Choroid plexus epithelial cell (primary cell): ENCODE measurements at places on chromosomes 7 and 10.

DNA sequence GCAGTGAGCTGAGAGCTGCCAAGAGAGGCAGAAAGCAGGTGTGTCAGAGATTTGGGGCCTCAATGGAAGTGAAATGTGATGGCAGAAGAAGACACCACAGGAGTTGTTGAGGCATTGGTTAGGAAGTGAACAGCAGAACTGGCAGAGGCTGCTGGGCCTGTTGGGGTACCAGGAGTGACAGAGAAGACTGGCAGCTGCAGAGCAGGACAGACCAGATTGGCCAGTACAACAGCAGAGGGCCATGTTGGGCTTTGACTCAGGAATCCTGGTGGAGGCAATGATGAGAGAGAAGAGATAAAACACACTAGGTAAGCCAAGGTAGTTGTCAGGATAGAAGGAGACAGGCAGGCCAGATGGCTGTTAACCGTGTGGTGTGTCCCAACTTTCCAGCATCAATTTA is 19.9 kb upstream of the HERPUD2 start:
- no peak for DNase-seq

GRCh38 chr10:132069122-132069848 is 3.5 kb downstream of the JAKMIP3 start:
- DNase-seq: no peak

DNA sequence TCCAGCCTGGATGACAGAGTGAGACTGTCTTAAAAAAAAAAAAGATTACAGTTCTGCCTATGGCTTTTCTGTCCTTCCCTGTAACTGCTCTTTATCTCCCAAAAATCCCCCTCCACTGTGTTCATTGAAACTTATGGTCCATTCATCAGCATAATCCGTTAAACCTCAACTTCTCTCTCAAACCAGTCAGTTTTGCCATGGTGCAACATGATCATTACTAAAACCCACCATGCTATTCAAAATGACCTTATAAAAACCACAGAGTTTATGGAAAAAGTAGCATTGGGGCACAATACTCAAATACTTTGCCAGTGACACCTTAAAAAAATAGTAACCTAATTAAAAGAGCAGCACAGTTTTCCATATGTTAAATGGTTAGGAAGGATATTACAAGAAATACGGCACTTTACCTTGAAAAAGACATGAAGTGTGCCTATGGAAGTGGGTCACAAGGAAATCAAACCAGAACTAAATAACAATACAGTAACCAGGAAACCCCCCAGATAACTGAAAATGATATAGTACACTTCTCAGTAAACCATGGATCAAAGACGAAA is 74.0 kb upstream of the ST8SIA6 start:
- peak; percentile 20 for DNase-seq

DNA sequence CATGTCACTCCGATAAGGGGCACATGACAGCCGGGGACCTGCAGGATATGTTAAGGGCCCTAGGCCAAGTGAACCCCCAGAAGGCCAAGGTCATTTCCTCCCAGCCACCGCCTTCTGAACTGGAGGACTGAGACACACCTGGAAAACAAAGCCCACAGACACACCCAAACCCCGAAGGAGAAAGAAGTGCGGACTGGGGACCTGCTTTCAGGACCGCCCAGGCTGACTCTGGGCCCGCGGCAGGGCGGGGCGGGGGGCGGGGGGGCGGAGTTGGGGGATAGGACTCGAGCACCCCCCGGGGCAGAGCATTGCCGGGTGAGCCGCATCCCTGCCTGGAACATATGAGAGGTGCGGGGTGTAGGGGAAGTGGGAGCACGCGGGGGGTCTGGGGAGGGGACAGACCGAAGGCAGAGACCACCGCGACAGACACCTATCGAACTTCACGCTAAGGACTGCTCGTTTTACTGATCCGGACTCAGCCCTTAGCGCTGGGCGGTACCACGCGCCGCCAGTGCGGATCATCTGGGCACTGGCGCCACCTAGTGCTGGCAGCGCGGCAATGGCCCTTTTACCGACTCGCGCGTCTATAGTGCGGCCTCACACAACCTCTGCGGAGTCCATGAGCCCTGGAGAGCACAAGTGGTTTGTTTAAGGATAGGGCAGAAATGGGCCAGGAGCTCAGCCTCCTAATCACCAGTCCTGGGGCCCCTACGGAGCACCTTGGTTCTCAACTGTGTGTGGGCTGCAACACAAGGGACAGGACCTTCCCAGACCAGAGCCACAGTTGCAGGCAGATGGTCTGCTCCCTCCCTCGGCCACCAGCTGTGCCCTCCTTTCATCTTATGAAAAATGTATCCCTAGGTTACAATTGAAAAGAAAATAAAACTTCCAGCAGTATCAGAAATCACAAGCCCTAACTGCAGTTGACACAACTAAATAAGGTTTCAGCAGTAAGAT is 157.6 kb downstream of the HERPUD2 start:
- DNase-seq: peak; percentile 81

DNA sequence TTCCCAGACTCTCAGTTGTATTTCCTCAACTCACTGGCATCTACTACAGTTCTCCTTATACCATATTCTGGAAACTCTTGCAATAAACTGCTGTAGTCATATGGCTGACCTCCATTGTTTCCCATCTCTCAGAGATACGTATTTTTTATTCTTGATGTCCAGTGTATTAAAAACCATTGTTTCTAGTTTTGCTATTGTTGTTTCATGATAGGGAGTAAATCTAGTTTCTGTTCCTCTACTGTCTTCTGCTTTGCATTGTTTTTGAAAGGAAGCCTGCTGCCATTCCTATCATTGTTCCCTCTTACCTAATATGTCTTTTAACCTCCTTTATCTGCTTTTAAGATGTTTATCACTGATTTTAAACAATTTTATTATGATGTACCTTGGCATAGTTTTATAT is 255.0 kb downstream of the ADK start:
- DNase-seq: no peak

DNA sequence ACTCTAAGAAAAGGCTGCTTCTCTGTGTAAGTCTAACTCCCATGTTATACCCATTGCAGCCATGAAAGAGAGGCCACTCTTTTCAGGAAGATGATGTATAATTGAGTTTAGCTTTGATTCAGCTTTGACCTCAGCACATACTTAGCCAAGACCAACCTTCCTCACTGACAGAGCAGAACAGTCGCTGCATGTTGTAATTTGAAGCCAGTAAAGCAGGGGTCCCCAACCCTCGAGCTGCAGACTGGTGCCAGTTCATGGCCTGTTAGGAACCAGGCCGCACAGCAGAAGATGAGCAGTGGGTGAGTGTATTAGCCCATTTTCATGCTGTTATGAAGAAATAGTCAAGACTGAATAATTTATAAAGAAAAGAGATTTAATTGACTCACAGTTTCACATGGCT is 223.9 kb downstream of the GPR158 start:
- no peak for DNase-seq

DNA sequence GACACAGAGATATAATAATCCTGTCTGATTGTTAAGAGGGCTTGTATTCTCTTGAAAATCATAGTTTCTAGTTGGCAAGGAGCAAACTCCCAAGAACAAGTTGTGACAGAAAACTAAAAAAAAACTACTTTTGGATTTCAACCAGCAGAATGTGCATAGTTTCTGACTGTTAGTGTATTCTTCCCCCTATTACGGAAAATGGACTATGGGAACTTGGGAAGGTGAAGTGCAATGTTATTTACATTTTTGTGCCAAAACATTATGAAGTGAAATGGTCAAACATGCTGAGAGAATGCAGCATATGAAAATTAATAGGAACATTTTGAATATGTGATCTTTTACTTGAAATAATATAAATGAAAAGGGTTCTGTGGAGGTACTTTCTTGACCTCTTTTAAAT is 660.8 kb downstream of the SUGCT start:
- no peak for DNase-seq

GRCh38 chr7:94182721-94183120 is 178.6 kb upstream of the BET1 start:
- peak; percentile 43 for DNase-seq

GRCh38 chr7:132295175-132295574 is 281.1 kb downstream of the PLXNA4 start:
- no peak for DNase-seq

DNA sequence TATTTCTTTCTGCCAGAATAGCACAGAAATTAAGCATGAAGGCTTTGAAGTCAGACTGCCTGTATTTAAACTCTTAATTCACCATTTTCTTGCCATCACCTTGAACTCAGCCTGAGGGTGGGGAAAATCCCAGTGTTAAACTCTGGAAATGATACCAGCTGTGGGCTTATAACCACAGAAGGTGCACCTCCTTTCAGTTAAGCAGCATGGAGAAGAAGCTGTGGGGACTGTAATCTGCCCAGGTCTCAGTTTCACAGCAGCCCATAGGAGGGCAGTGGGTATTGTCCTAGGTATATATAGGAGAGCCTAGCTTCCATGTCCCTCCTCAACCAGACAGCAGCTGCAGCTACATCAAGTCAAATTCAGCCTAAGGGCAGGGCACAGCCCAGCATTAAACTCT is 241.6 kb downstream of the HPSE2 start:
- DNase-seq: no peak

GRCh38 chr7:115097175-115097671 is 175.3 kb downstream of the MDFIC start:
- DNase-seq: peak; percentile 87

- DNase-seq: no peak
These were observed 5.0 kb downstream of the CALD1 start for GRCh38 chr7:134784251-134785049.

GRCh38 chr10:97822261-97822687 is 27.4 kb upstream of the GOLGA7B start:
- DNase-seq: no peak

DNA sequence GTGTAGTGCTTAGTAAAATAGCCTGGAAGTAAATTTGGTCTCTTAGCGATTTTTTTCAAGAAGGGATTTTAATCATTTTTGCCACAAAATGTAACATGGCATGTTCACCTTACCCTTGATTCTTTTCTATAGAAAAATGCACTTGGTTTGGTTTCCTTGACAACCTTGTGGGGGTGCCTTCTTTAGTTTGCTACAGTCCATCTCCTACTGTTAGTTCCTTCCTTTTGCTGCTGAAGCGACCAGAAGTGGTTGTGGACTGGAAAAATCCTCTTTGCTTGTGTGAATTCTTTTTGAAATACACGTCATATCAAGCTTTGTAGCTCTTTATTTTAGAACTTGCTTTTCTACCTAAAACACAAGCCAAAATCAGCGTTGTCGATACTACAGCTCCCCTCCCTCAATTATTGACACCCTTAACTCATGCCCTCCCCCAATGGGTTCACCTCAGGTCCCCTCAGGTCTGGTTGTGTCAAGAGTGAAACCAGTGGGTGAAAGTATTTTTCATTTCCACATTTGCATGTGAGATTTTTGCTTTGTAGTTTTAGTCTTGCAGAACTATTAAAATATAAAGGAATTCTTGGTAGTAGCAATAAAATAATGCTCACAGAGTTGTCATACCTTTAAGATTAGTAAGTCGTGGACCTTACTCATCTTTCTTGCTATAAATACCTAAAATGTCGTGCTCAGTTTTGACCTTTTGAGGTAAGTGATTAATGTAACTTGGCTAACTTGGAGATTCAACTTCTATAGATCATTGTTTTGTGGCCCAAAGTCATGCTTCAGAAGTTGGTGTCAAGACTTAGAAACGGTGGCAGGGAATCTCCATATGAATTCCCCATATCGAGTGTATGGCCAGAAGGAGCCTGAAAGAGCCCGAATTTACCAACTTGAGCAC is 1.5 kb downstream of the ACTR3B start:
- DNase-seq: peak; percentile 32

GRCh38 chr7:98616381-98617050 is 569 bp upstream of the NPTX2 start:
- no peak for DNase-seq

DNA sequence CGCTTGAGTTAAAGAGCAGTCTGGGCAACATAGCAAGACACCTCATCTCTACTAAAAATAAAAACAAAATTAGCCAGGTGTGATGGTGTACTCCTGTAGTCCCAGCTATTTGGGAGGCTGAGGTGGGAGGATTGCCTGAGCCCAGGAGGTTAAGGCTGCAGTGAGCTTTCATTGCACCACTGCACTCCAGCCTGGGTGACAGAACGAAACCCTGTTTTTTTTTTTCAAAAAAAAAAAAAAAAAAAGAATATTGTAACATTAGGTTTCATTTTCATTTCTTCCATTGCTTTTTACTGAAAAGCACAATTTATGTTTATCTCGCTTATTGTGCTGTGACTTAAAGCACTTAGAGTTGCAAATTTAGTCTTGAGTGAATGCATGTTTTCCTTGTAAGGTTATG is 80.0 kb downstream of the MLLT10 start:
- no peak for DNase-seq
